Mammary microvascular endothelial cell (primary cell): ENCODE measurements at places on chromosomes 1 and 21. TPM values are rescaled to one million over a fixed set of nuclear protein-coding genes. Genes with fewer than 3 reads are reported as not detected.

CYP4A11 gene
- total RNA-seq: not detected in 2 replicates

NBPF14 gene
- 0.74 and 1.1 TPM in 2 replicates for total RNA-seq

PLD5 gene
- total RNA-seq: not detected in 2 replicates

OR2T33 gene
- total RNA-seq: not detected in 2 replicates

FLG gene
- total RNA-seq: not detected in 2 replicates

EXO5 gene
- total RNA-seq: 16.3 and 17.6 TPM in 2 replicates

LAMB3 gene
- 33.9 and 40.1 TPM in 2 replicates for total RNA-seq

PLCH2 gene
- 0.13 TPM in 1 of 2 replicates, not detected in the other for total RNA-seq

PLA2G2F gene
- not detected in 2 replicates for total RNA-seq

NGF gene
- not detected in 2 replicates for total RNA-seq

JAK1 gene
- 391 and 411 TPM in 2 replicates for total RNA-seq

TFF2 gene
- total RNA-seq: not detected in 2 replicates

CELA2A gene
- total RNA-seq: not detected in 2 replicates

OLIG2 gene
- total RNA-seq: not detected in 2 replicates

SEC16B gene
- total RNA-seq: 1.1 and 1.4 TPM in 2 replicates

ATP13A2 gene
- total RNA-seq: 57.7 and 64.5 TPM in 2 replicates

ZNF683 gene
- not detected in 2 replicates for total RNA-seq

KRTCAP2 gene
- total RNA-seq: 160 and 168 TPM in 2 replicates

NEK2 gene
- total RNA-seq: 23.2 and 24.2 TPM in 2 replicates

GJA9 gene
- not detected in 2 replicates for total RNA-seq

ANGPTL1 gene
- total RNA-seq: not detected in 2 replicates
